ENCODE measurements at places on chromosomes 16 and 17.

DNA sequence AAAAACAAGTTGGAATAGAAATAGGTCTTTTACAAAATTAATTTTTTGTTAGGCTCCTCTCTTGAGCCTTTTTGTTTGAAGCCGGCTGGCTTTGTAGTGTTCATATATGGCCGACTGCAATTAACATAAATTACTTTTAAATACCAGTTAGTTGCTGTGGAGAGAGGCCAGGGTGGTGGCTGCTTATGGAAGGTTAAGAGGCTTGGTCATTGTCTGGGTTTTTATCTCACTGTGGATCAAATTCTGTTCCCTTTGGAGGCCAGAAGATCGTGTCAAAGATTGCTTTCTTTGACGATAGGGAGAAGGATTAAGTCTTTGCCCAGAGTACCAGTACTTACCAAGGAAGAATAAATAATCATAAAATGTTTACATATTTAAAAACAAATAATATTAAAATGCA lies 39.9 kb downstream of the MSI2 start:
- no peak for DNase-seq

- DNase-seq: no peak
These were observed 178.9 kb downstream of the MYO1D start for GRCh38 chr17:32697728-32698625.

DNA sequence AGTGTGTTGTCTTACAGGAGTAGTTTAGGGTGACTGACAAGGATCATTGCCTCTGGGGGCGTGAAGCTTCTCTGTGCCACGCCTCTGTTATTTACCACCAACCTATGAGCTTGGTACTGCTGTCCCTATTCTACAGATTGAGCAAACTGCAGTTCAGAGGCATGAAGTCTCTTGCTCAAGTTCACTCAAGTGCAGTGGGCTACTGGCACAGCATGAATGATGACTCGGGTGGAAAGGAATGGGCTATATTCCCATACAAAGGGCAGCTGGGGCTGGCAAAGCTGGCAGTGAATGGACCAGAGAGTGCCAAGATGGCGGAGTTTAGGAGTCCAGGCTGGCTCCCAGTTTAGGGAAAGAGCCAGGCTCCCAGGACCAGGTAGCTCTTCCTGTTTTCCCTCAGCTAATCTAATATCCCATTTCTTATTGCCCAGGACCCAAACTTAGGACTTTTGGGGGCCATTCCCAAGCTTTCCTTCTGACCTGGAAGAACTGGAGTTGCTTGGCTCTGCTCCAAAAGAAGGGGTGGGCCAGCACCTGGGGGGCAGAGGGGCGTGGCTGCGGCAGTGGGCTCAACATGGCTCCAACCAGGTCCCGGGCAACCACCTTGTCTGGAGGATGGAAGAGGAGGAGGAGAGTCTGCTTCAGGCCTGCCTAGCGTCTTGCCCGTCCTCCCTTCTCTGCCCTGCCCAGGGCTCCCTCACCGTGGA lies 12.9 kb downstream of the PLK1 start:
- DNase-seq: no peak

GRCh38 chr17:77490361-77491183 lies 349.8 kb downstream of the SEC14L1 start:
- DNase-seq: no peak

- DNase-seq: no peak
These were observed 4.4 kb downstream of the TMEM204 start for GRCh38 chr16:1537763-1538289.

DNA sequence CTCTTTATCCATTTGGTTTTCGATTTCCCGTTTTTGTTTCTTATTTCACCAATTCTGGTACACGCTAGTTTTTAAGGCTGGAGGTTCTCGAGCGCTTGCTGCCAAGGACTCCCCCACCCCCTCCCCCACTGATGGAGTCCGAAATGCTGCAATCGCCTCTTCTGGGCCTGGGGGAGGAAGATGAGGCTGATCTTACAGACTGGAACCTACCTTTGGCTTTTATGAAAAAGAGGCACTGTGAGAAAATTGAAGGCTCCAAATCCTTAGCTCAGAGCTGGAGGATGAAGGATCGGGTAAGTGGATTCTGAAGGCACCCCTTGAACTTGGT lies 825 bp downstream of the RPTOR start:
- DNase-seq: no peak

GRCh38 chr17:31414550-31414918 lies 23.1 kb downstream of the RAB11FIP4 start:
- DNase-seq: no peak
